G401 (cell line): ENCODE measurements at places on chromosomes 2 and 18. TPM values are rescaled to one million over a fixed set of nuclear protein-coding genes. Genes with fewer than 3 reads are reported as not detected.

DNA sequence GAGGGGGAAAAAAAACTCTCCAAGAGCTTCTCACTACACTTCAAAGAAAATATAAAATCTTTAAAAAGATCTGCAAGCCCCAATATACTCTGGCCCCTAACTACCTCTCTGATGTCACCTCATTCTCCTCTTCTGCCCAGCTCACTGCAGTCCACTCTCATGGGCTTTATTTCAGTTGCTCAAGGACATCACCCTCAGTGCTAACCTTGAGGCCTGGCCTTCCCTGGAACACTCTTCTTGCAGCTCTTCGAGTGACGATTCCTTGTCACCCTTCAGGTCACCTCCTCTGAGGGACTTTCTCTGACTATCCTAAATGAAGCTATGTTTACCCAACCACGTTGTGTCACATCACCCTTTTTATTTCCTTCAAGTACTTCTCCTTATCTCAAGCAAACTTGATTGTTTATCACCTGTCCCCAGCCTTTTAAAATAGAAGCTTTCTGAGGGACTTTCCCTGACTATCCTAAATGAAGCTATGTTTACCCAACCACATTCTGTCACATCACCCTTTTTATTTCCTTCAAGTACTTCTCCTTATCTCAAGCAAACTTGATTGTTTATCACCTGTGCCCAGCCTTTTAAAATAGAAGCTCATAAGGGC is 10.4 kb downstream of the RTTN start:
- DNase-seq: no peak

DNA sequence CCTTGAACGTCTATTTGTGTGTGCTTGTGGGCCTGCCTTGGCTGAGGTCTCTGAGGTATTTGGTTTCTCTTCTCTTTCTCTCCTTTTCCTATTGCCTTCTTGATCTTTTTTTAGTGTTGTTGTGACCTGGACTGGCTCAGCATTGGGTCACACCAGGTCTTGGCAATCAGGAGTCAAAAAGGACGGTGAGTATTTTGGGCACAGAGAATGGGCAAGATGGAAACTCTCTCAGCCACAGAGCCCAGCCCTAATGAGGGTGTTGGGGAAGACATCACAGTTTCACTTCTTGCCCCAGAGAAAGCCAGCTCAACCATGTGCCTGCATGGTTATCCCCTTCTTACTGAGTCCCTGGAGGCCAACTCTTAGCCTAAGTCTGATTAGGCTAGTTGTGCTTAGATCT is 13.7 kb upstream of the INO80C start:
- no peak for DNase-seq

DNA sequence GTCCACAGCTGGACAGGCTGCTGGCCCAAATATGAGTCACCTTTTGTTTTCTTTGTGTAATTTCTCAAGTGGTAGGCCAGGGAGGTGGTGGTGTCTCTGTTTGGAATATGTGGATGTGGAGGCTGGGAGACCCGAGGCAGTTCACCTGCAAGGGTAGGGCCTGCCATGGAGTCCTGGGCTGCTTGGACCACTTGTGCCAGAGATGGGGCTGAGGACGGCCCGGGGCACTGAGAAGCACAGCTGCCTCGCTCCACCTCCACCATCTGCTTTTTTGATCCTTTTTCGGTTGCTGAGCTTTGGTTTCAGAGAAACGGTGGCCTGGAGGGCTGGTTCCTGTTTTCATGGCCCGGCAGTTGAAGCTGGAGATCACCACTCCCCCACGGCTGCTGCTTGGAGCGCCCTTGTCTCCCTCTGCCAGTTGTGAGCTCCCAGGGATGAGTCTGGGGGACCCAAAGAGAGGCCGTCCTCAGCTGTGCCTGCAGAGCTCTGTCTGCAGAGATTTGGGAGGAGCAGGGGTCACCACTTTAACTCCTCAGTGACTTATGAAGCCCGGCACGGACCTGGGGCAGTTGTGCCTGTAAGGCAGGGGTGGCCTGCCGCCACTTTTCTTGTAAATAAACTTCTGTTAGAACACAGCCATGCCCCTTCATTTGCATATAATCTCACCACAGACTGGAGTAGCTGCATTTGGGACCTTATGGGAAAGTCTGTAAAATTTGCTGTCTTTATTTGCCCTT is 67.6 kb upstream of the MCFD2 start:
- DNase-seq: no peak

DNA sequence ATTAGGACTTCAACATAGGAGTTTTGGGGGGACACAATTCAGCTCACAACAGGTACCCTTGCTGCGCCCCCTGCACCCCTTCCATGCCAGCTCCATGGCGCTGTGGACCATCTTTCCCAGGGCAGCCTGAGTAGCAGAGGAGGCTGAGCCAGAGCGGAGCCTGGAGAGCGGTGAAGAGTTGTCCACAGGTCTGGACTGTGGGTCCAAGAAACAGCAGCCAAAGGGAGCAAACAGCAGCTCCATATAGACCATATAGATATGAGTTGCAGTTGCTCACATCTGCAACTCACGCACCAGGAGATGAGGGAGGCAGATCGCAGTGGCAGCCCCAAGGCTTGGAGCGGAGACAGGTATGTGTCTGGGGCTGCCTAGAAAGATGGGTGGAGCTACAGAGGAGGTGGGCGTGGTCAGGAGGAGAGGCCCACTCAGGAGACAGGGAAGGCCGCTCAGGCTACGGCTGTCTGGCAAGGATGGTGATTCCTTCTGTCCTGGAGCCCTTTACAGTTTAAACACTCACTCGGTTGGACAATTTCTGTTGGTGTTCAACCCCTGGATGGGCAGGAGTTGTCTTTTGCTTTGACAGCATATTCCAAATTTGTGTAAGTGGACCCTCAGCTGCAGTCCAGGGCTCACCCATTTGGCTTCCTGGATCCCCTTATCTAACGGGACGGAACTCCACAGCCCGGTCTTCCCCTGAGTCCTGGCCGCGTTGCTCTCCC is 155.1 kb downstream of the LPIN1 start:
- no peak for DNase-seq

DNA sequence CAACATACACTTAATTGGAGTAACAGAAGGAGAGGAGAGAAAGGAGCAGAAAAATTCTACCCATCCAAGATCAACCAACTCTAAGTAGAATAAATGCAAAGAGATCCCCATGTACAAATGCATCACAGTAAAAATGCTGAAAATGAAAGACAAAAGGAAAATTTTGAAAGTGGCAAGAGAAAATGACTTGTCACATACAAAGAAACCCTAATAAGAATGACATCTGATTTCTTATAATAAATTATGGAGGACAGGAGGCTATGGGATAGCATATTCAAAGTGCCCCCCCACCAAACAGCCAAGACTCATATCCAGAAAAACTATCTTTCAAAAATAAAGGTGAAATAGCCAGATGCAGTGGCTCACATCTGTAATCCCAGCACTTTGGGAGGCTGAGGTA is 22.2 kb upstream of the INPP4A start:
- DNase-seq: no peak

DNA sequence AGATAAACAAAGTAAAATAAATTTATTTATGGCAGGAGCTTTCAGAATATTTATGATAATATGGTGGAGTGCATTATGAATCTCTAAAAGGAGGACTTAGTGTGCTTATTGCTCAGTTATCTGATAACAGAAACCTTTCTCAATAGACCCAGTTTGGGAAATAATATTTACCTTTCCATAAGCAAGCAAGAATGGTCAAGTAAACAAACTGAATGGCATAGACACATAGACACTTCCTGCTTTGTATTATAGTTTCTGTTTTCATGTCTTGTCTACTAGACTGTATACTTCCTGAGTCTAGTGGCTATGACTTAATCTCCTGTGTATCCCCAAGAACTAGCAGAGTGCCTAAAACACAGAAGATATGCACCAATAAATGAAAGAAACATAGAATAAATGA is 87.8 kb downstream of the UPP2 start:
- no peak for DNase-seq

- no peak for DNase-seq
Observed at GRCh38 chr2:69827796-69828540, 1.5 kb upstream of the GMCL1 start.

GRCh38 chr2:128284841-128285240 is 33.8 kb downstream of the HS6ST1 start:
- DNase-seq: no peak

DNA sequence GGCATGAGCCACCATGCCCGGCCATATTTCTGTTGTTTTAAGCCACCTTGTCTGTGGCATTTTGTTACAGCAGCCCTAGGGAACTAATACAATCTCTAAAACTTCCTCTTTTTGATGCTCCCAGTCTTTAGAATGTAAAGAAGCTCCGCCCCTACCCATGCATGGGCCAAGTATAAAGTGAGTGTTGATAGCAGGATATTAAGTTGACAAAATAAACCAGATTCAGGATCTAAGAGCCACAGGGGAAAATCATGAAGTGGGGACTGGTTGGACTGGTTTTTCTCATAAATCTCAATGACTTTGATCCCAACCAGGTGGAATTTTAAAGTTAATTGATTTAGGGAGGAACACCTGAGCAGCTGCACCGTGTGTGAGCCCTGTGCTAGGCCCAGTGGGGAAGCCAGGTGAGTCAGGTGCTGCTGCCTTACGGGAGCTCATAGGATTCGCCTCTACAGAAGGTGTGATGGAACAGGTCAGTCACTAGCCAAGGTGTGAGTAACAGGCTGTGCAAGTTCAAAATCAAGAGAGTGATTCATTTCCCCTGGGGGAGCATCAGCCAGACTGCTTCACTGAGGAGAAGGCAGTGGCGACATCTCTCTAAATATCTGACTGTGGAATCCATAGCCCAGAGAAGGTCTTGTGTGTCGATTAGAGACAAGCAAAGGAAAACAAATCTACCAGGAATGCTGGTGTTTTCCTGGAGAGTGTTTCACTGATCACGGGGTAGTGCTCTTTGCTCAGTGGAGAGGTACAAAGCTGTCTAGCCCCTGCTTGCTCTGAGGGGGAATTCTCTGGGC is 63.0 kb upstream of the MSH2 start:
- DNase-seq: no peak

DNA sequence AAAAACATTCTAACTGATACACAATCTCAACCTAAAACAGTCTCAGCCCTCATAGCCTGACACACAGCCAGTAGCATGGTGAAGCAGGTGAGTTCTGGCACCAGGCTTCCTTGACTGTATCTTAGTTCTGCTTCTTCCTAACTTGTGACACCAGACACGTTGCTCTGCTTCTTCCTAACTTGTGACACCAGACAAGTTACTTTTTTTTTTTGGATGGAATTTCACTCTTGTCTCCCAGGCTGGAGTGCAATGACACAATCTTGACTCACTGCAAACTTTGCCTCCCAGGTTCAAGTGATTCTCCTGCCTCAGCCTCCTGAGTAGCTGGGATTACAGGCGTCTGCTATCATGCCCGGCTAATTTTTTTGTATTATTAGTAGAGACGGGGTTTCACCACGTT is 6.7 kb upstream of the ATG16L1 start:
- no peak for DNase-seq

- DNase-seq: no peak
Observed at GRCh38 chr2:5176764-5177163, 515.4 kb upstream of the SOX11 start.

DNA sequence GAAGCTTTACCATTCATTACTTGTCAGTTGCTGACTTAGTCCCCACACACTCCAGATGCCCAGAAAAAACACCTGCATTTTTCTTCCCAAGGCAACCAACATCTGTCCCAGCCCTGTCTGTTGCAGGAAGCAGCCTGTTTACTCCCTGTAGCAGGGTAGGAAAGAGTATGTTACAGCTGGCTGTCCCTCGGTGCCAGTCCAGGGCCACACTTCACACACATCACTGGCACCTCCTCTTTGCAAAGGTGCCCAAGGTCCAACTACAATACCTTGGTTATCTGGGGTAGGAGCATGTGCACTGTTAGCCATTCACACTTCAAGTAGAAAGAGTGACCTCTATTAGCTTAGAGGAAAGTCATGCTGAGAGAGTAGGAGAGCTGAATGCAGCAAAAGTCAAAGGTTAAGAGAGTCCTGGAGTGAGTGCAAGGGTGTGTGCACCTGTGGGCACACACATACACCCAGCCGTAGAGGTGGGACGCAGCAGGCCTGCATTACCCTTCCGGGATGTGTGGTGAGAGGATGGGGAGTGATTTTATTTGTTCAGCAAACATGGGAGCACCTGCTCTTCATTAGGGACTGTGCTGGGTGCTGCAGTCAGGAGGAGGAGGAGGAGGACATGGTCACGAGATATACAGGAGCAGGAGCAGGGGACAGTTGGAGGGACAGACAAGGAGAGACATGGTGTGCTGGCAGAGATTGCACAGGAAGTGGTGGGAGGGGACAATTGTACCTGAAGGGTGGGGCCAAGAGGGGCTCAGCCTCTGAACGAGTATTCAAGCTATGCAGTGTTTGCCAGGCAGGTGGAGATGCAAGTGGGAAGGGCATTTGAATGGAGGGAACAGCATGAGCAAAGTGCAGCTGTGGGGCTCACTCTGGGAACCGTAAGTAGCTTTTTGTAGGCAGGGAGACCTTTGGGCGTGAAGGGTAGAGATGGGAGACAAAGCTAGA is 69.8 kb downstream of the TSN start:
- no peak for DNase-seq

DNA sequence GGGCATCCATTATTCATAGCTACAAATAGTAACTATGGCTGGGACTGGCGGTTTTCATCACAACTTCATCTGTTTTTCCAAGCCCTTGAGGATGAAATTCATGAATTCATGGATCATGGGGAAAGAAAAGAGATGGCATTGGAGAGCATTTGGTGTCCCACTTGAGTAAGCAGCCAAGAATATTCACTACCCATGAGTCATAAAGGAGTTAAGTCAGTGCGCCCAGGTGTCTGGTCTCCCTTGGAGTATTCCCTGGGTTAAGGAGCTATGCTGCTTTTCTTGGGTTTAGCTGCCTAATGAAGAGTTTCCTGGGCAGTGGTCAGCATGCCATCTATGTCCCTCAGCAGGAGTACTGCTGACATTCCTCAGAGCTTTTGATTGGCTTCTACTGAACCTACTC is 21.3 kb upstream of the LDAH start:
- no peak for DNase-seq

- no peak for DNase-seq
Observed at GRCh38 chr2:148577845-148578492, 66.6 kb upstream of the EPC2 start.

TIGD1 gene
- 5.2 and 7.4 TPM in 2 replicates for total RNA-seq

DOCK10 gene
- total RNA-seq: not detected in 2 replicates

ZBTB14 gene
- total RNA-seq: 7.4 and 21.9 TPM in 2 replicates

ALKAL2 gene
- not detected in 2 replicates for total RNA-seq

TFCP2L1 gene
- 0.03 TPM in 1 of 2 replicates, not detected in the other for total RNA-seq

NGEF gene
- 0.31 and 0.75 TPM in 2 replicates for total RNA-seq

M1AP gene
- 0.12 TPM in 1 of 2 replicates, not detected in the other for total RNA-seq

TBR1 gene
- not detected in 2 replicates for total RNA-seq

IL36G gene
- not detected in 2 replicates for total RNA-seq

PPIG gene
- 39.5 and 57.5 TPM in 2 replicates for total RNA-seq

AMMECR1L gene
- total RNA-seq: 8.5 and 15.5 TPM in 2 replicates

CHPF gene
- total RNA-seq: 87.3 and 89.2 TPM in 2 replicates

SATB2 gene
- not detected in 2 replicates for total RNA-seq

AAMP gene
- total RNA-seq: 128 and 217 TPM in 2 replicates

ABHD1 gene
- total RNA-seq: 0.43 TPM in 1 of 2 replicates, not detected in the other
